ENCODE measurements at places on chromosomes 2 and 18.

GRCh38 chr18:25818505-25818904 lies 271.9 kb downstream of the SS18 start:
- no peak for DNase-seq

DNA sequence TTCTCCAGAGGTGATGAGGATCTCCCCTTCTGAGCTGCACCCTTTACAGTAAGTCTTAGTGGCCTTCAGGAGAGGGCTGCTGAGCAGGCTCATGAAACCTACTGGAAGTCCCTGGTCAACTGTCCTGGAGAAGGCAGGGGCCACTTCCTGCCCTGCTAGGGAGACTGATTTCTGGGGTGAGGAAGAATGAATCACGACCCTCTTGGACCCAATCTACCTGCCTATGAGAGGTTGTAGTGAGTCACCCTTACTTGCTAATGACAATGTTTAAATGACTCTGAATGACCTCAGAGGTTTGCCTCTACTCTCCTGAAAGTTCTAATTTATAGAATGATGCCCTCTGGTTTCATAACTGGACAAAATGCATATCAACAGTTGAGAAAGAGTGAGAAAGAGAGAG lies 79.4 kb upstream of the FAM136A start:
- no peak for DNase-seq

DNA sequence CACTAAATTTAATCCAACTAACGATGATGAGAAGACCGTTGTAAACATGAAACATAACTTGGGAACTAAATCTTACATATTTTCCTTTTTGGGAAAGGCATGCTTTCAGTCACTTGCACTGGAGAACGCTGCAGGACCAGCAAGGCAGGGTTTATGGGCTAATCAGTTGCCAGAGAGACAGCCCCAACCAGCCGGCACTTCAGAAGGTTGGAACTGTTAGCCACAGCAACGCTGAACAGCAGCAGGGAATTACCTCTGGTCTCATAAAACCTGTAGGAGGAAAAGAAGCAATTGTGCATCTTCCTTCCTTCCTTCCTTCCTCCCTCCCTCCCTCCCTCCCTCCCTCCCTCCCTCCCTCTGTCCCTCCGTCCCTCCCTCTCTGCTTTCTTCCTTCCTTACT lies 33.9 kb upstream of the SIX2 start:
- no peak for DNase-seq

DNA sequence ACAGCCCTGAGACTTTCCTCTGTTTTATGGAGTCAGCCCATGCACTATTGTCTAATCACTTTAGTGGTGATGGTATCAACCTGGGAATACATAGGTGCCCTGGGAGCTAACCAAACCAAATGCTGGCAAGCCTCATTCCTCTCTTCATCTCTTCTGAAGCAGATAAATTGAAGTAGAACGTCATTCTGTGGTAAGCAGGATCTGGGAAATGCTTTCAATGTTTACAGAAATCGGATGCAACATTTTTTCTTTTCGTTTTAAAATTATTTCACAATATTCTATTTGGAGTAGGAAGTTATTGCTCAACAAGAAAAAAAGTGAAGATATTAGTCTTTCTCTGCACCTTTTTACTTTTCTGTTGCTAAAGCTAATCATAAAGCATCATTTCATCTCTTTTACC lies 114.2 kb downstream of the RBMS1 start:
- peak; percentile 66 for DNase-seq

DNA sequence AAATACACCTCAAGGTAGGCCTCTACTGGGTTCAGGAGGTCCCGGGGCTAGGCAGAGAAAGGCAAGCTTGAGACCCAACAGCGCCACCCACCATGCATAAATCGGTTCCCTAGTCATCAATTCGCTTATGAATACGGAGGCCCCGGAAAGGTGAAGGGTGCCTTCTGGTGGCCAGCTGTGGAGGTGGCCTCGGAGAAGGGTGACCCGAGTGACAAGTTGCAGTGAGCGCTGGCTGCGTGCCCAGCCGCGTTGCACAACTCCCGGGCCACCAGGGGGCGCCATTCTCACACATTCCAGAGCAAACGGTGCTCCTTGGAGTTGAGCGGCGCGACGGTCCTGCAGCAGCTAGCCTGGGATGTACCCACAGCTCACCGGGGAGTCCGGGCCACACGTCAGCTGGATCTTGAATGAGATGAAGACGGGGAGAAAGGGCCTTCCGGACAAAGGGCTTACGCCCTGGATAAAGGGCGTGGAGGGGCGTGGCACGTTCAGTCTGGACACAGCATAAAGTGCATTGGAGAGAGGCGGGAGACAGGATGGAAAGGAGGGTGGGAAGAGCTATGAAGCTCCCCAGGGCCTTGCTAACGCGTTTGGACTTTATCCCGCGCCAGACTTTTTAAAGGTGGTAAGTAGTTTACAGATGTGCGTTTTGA lies 20.4 kb downstream of the TMSB10 start:
- DNase-seq, result peak; percentile 89
